ENCODE measurements at places on chromosomes 6 and 20.

GRCh38 chr6:150635906-150636514 is 36.3 kb downstream of the PLEKHG1 start:
- DNase-seq, result no peak

DNA sequence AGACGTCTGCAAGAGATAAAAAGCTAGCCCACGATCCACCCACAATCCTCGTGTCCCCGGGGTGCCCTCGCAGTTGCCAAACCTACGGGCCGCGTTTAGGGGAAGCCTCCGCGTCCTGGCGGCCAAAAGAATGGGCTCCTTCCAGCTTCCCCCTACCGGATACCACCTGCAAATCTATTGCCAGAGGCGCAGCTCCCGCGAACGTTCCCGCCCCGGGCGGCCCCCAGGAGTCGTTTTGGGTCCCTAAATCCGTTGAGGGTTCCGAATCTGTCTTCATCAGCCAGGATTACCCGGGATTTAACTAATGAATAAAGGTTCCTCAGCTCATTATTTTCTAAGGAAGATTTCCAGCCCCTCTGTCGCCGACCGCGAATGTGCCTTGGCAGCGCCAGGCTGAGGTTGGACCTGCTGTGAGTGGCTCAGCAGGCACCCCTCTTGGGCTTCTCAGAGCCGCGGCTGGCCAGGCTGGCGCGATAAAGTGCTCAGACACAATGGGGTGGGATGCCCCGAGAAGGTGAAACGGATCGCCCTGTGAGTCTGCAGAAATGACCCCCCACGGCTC is 2.8 kb upstream of the VSX1 start:
- DNase-seq, result peak; percentile 70

DNA sequence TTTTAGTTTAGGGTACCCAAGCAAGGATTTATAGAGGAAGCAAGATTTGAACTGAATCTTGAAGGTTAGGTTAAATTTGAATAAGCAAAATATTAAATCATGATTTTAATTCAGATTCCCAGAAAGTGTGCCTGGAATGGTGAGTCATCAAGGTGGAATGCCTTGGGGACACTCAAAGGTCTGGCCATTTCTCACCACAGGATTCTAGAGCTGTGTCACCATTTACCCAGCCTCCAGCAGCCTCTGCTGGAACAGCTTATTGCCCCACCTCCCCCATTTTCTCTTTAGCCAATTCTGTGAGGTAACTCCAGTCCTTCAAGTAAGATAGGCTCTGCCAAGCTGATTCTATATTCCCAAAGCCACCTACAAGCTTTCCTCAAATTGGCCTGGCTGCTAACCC is 181.4 kb downstream of the SIM1 start:
- DNase-seq, result no peak

DNA sequence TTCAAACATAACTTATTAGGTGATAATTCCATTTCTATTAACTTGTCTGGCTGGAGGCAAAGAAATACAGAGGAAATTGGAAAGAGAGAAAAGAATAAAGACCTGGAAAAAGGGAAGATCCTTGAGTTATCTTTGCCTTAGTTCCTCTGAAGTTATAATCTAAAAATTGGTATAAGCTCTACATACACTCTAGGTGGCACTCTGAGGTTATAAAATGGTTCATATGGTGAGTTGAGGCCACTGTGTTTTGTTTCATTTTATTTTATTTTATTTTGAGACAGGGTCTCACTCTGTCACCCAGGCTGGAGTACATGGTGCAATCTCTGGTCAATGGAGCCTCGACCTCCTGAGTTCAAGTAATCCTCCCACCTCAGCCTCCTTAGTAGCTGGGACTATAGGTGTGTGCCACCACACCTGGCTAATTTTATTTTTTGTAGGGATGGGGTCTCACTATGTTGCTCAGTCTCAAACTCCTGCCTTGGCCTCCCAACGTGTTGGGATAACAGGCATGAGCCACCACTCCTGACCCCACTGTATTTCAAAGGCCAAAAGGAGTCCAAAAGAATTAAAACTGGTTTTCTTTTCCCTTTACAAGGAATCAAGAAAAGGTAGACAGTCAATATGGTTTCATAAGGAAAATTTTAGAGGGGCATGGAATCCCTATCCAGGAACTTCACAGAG is 19.4 kb downstream of the GPX6 start:
- DNase-seq, result no peak

GRCh38 chr6:40135491-40136072 is 201.3 kb upstream of the MOCS1 start:
- no peak for DNase-seq

- no peak for DNase-seq
Measured at GRCh38 chr6:167151648-167152047, 6.1 kb downstream of the GPR31 start.

Data from coronary artery (tissue), 2 donors.